ENCODE measurements at places on chromosomes 5 and 9. TPM values are rescaled to one million over a fixed set of nuclear protein-coding genes. Genes with fewer than 3 reads are reported as not detected.

SPATA31C1 gene
- total RNA-seq: not detected

ANKRD33B gene
- 1.9 TPM for total RNA-seq

MORN5 gene
- not detected for total RNA-seq

CAVIN4 gene
- total RNA-seq: not detected

PCDHB4 gene
- total RNA-seq: not detected

Data from activated naive CD4-positive, alpha-beta T cell treated with anti-CD3 and anti-CD28 coated beads for 36 hours (primary cell).